HuH-7.5 (cell line): ENCODE measurements at places on chromosomes 16 and 17.

GRCh38 chr16:56763291-56763916, 33.5 kb downstream of the NUP93 start:
- DNase-seq = no peak

GRCh38 chr17:2815781-2816185, 19.5 kb downstream of the RAP1GAP2 start:
- no peak for DNase-seq

DNA sequence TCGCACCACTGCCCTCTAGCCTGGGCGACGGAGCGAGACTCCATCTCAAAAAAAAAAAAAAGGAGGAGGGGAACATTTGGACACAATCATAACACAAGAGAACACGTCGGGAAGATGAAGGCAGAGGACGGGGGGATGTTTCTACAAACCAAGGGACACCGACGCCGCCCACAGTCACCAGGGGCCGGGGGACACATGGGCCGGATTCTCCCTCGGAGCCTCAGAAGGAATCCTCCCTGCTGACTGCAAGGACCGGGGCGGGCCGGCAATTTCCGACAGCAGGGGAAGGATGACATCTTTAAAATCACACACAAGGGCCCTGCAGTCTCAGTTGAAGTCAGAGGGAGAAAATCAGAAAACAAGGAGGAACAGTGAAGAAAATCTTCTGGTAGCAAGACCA, 8.1 kb upstream of the CHMP6 start:
- DNase-seq = no peak

- no peak for DNase-seq
Measured at GRCh38 chr16:8630255-8630953, 8.9 kb downstream of the METTL22 start.

DNA sequence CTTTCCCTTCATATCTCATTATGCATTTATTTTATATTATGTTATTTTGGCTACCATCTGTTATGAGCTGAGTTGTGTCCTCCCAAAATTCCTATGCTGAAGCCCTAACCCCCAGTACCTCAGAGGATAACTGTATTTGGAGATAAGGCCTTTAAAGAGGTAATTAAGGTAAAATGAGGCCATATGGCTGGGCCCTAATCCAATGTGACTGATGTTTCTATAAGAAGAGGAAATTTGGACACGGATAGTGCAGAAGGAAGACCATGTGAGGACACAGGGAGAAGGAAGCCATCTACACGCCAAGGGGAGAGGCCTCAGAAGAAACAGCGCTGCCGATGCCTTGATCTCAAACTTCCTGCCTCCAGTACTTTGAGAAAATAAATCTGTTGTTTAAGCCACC, 557.7 kb upstream of the CDH5 start:
- no peak for DNase-seq
